ENCODE measurements at places on chromosomes 2 and 18.

GRCh38 chr18:48714873-48715272, 176.0 kb downstream of the CTIF start:
- no peak for DNase-seq

DNA sequence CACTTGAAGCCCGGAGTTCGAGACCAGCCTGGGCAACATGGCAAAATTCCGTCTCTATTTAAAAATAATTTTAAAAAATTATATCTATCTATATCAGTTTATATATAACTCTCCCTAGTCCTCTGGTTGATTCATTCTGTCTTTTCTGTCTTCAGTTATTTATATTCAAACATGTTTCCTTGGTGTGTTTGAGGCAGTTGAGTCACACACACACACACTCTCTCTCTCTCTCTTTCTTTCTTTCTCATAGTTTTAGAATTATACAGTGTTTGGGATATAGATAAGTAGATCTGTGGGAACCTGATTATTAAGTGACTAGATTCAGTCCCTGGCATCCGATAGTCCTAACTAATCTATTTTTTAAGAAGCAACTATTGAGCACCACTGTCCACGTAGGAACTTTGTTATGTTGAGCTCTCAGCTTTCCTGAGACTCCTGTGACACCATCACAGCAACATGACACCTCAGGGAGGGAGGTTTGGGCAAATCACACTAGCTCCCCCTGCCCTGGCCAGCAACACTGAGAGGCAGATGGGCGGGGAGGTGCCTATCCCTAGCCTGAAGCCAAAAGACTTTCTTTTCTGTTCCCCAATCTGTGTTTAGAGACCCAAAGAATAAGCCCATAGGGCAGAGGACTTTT, 482.7 kb downstream of the DLGAP1 start:
- no peak for DNase-seq

- DNase-seq = no peak
Measured at GRCh38 chr2:36137612-36138011, 218.0 kb upstream of the CRIM1 start.

GRCh38 chr2:88828397-88829137, 137.1 kb downstream of the RPIA start:
- DNase-seq = no peak

Data from nucleus accumbens (tissue), 56 donors.